ENCODE measurements at places on chromosomes 3 and 15.

DNA sequence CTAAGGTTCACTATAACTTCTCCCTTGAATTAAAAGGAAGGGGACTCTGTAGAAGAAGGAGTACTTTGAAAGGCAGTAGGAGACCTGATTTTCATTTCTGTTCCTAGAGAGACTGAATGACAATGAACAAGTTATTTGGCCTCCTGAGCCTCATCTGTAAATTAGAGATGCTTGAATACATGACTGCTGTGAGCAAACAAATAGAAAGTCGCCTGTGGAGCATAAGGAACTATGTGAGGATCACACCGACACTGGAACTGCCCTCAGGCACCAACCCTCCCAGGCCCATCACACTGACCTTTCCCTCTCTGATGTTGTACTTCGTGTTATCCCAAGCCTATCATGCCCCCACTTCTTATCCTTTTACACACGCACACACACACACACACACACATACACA is 48.6 kb downstream of the IMPG2 start:
- DNase-seq = no peak

DNA sequence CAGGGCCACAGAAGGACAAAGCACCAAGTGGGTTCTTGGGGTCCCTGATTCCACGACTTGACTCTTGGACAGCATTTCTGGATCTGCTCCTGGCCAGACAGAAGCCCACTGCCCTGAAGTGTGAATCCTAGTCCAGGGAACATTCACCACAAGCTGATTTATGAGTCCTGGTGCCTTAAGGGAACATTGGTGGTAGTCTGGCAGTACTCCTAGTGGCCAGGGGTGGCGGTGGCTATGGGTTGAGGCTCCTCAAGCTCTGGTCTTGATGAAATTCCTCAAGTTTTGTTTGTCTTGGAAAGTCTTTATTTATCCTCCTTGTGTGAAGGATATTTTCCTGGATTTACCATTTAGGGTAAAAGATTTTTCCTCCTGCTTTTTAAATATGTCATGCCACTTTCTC is 307.5 kb downstream of the PYDC2 start:
- DNase-seq = no peak

DNA sequence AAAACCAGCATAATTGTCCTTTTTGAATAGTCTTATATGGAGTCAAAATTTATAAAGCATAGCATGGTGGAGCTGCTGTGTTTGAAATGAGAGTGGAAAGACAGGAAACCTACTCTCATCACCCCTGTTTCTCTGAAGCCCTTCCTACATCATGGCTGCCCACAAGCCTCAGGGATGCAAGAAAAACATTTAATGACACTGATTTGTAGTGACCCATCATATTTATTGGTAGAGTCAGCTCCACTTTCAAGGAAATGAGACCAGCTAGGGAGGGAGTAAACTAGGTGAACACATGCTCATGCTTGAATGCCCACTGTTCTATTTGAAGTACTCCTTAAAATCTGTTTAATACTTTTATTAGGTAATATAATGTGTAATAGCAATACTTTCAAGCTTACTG is 494.3 kb upstream of the KCNMB2 start:
- DNase-seq = no peak

DNA sequence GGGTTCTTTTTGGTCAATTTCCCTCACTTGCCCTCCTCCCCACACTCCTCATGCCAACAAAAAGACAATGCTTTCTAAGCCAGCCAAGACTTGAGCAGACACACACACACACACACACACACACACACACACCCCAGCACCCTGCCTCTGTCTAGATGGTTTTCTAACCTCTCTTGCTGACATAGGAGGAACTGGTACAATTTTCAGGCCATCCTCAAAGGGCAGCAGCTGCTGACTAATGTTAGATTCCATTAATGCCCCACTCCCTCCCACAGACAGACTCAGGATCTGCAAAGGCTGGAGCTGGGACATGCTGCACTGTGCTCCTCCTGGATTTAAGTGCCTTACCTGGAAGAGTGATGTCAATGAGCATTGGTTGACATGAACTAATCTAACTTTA is 438.4 kb downstream of the OCA2 start:
- DNase-seq = no peak

DNA sequence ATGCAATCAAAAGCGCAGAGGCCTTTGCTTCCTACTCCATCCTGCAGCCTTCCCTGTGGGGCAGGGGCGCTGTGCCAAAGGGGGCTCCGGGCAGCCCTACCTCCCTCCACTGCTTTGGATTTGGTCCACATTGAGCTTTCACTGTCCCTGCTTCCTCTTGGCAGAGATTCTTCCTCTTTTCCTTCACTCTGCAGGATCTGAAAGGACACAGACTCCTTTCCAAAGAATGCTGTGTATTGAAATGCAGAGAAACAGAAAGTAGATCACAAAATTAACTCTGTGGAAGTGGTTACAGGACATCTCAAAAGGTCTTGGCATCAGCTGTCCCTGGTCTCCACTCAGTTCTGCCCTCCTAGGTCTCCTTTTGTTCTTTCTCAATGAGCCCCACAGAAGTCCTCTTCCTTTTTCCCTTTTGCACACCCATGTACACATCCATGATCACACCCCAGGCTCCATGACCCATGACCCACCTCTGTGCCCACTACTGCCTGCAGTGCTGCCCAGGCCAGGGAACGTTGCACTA is 64.1 kb downstream of the CCR1 start:
- DNase-seq = no peak

DNA sequence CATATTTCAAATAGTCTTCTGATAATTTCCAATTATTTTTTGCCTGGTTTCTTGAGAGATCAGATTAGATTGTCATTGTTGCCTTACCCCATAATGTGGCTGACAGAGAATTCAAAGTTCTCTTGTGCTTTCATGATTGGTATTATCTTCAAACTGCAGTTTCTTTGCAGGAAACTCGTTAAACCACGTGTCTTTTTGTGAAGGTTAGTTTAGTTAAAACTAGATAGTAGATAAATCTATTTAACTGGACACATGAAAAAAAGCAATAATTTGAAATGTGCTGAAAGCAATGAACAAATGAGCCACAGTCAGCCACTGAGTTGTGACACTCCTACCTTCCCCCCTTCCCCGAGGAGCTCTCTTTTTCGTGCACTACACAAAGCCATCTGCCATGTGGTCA is 327.5 kb upstream of the UMPS start:
- no peak for DNase-seq

GRCh38 chr15:93088200-93088980 is 621 bp downstream of the RGMA start:
- DNase-seq = no peak

DNA sequence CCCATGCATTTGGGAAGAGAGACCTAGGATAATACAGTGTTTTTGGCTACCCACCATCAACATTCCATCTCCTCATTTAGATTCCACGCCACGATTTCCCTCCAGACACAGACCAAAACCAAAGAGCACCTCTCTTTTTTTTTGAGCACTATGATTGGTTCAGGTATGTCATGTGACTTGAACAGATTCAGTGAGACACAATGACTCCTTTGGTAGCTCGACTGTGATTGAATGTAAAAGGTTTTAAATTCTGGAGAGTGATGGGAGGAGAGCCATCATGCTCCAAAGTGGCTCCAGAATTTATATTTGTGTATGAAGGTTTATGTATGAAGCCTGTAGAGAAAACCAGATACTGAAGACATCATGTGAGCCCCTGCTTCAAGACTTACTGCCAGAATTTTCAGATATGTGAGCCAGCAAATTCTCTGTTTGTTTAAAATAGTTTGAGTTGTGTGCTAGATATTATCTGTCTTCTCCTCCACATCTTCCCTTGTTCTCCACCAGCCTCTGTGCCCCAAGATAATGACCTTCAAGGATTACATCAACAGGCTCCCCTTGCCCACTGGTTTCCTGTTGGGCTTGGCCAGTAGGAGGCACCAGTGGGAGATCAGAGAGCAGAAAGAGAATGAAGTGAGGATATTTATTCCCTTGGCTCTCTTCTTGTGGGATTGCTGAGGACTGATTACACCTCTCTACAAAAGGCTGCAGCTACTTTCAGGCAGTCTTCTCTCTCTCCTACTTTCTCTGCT is 12.5 kb downstream of the MYD88 start:
- peak; percentile 67 for DNase-seq

DNA sequence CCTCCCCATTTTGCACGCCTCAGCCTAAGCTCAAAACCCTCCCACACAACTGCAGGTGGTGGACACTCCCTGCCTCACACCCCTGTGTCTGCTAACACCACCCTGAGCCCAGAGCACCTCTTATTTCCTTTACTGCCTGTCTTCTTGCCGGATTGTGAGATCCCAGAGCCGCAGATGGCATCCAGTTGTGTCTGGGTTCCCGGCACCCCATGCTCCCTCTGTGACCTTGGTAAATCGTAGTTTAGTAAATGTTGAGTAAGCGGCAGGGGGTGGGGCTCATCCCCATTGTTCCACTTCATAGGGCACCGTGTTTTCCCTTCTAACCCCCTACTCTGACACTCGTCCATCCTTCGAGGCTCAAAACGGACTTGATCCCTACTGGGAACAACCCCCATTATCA is 14.9 kb downstream of the SPINT1 start:
- no peak for DNase-seq

GRCh38 chr15:58212909-58213526 is 74.8 kb downstream of the AQP9 start:
- DNase-seq = peak; percentile 31
